WERI-Rb-1 (cell line): ENCODE measurements at places on chromosomes 12 and 14.
A peak's percentile ranks its signal among the peaks of the same experiment; 100 is the strongest.

DNA sequence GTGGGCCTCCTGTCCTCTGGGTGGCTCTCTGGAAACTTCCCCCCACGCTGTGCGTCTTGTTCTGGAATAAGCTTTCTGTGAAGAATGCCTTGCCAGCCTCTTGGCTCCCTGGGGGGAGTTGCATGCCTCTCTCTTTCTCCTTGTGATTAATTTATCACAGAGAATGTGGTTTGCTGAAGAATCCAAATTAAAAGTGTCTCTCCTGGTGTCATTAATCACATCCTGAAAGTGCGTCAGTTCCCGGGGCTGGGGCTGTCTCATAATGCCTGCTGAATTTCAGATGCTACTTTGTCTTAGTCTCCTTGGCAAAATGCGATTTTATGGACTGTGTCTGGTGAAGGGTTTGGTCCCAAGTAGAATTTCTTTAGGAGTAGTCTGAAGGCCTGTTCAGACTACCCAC lies 787.7 kb upstream of the TMEM132C start:
- DNase-seq = no peak

- DNase-seq = no peak
These were observed 22.8 kb upstream of the TMTC2 start for GRCh38 chr12:82663893-82664292.

DNA sequence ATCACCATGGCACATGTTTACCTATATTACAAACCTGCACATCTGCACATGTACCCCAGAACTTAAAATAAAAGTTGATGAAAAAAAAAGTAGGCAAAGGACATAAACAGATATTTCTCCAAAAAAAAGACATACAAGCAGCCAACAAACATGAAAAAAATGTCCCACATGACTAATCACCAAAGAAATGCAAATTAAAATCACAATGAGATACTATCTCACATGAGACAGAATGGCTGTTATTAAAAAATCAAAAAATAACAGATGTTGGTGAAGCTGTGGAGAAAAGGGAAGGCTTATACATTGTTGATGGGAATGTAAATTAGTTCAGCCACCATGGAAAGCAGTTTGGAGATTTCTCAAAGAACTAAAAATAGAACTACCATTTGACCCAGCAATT lies 68.0 kb upstream of the FAR2 start:
- no peak for DNase-seq

- peak; percentile 62 for DNase-seq
These were observed 918.0 kb downstream of the AACS start for GRCh38 chr12:125983094-125983783.

DNA sequence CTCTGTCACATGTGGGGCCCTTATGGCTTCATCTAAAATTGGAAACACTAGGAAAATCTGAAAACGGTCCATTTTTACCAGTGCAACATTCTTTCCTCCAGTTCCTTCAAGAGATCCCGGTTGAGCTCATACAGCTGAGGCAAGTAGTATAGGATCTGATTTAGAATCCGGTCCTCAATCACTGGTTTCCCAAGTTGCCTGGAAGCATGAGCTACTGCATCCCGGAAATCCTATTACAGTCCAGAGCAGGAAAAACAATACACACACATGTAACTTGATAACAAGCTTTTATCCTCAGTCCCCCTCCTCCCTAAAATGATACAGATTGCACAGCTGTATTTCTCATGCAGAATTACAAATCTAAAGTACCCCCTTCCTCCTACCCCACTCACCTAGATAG lies 67.9 kb upstream of the NR2C1 start:
- DNase-seq = no peak

DNA sequence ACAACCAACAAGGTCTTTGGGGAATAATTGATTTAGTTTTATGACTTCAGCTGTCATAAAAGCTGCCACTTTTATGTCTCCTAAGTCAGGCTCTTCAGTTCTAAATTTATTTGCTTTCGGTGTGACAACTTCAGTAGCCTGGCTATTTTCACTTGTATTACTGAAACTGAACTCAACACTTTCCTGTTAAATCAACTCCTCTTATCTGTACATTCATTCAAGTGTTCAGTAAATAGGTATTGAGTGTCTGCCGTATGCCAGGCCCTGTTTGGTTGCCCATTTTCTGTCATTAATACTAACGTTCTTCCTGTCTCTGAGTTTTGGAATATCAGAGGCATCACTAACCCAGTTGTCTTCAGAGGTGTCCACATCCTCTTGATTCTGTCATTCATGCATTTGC lies 7.5 kb downstream of the UTP20 start:
- DNase-seq = no peak

- DNase-seq = peak; percentile 72
These were observed 54.4 kb upstream of the KCNA1 start for GRCh38 chr12:4855121-4855924.

DNA sequence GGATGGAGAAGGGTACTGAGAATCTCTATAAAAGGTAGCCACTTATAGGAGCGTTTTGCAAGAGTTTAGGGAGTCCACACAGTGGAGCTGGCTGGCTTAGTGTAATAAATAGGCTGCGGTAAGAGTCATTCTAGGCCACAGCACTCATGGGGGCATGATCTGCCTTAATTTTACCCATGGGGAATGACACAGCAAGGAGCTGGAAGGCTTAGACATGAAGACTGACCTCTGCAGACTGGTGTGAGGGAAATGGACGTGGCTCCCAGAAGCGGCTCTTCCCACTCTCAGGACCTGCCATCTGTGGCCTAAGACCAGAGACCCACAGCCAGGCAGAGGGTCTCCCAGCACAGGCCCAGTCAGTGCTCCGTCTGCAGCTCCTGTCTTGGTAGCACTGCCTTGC lies 173.3 kb downstream of the PPM1H start:
- no peak for DNase-seq

- DNase-seq = no peak
These were observed 31.8 kb upstream of the G2E3 start for GRCh38 chr14:30527196-30527595.

GRCh38 chr12:27291862-27292261 lies 40.8 kb upstream of the BMAL2 start:
- no peak for DNase-seq

GRCh38 chr12:54036620-54037359 lies 3.9 kb downstream of the HOXC5 start:
- DNase-seq = peak; percentile 59

DNA sequence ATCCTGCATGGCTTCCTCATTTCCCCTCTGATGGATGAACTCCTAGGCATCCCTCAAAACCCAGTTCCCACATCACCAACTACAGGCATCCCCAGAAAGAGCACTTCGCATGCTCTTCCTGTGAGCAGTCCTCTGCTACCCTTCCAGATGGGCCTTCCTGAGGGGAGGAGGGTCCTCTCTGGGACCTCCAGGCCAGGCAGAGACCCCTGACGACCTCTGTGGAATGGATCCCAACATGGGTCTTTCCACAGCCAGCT lies 1.9 kb downstream of the AKT1 start:
- DNase-seq = no peak

GRCh38 chr14:88245321-88245720 lies 77.7 kb downstream of the KCNK10 start:
- DNase-seq = no peak

- peak; percentile 50 for DNase-seq
These were observed 731 bp upstream of the PCNX4 start for GRCh38 chr14:60090864-60091519.

- DNase-seq = no peak
These were observed 401.4 kb downstream of the RPL10L start for GRCh38 chr14:46250113-46250703.

DNA sequence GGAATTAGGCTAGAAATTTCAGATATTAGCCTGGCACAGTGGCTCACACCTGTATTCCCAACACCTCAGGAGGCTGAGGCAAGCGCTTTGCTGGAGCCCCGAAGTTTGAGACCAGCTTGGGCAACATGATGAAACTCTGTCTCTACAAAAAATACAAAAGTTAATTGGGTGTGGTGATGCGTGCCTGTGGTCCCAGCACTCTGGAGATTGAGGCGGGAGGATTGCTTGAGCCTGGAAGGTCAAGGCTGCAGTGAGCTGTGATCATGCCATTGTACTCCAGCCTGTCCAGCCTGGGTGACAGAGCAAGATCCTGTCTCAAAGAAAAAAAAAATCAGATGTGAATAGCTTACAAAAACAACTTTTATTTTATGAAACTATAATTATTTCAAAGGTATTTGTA lies 15.1 kb downstream of the FRMD6 start:
- no peak for DNase-seq

DNA sequence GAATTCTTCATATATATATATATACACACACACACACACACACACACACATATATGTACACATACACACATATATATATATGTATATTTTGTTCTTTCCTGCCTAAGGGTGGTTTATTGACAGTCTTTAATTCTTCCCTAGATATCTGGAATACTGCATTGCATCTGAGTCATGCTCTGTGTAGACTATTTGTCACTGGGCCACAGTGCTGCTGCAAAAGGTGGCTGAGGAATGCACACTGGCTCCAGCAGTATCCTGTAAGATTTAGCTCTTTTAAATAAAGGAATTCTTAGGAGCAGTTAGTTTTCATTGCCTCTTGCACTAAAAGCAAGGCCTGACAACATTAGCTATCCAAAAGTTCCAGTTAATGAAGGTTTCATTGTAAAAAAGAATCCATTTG lies 200.9 kb downstream of the APAF1 start:
- DNase-seq = no peak

DNA sequence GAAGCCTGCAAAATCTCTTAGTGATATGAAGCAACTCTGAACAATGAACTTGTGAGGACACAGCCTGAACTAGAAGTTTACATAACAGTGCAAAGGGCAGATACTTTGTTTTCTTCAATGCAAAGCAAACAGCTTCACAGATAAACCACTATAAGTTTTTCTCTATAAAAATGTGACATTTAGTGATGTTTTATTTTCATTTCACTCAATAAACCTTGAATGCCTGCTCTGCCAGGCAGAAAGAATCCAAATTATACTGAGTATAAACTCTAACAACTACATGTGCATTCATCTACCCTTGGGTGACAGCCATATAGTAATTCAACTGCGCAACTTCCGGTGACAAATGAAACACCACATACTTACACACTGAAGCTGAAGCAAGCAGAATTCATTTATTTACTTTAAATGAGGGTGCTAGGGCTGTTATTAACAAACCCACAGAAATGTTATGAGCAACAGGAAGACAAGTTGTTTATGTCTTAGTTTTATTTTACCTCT lies 10.3 kb downstream of the DCP1B start:
- DNase-seq = no peak

DNA sequence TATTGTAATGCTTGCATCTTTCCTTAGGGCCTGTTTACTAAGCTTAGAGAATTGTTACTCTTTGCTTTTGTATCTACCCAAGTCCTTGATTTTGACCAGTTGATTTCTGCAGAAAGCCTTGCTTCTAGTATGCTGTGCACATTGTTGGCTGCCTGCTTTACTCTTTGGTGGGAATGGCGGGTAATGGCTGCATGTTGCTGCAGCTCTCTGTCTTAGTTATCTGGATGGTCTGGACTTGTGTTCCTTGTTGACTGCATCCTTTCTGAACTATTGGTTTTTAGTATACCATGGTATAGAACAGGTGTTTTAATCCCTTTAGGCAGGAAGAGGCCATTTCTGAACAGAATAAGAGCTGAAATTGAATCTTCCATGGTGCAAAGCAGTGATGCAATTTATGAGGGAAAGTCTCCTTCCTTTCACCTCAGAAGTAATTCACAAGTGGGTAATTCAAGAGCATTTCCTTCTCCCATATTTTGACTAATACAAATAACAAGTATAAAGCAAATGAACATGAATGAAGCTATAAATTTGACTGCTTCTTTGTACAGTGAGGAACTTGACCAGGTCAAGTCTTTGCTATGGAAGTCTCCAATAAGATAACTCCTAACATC lies 466.4 kb downstream of the NPAS3 start:
- no peak for DNase-seq

GRCh38 chr14:75048101-75048500 lies 3.2 kb downstream of the MLH3 start:
- no peak for DNase-seq

DNA sequence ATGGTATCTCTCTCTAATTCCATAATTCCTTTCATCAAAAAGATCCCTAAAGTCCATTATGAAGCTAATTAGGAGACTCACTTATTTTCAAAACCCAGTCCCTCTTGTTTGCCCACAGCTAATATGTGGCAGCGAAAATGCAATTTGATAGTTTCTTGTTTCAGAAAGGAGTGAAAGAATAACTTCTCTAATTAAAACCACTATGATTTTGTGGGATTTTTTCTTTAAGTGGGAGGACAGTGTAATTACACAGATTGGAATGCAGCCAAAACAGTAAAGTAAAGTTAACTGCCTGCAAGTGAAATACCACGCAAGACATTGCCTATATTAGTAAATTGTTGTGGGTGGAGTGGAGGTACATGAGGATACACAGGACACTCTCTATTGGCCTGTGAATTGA lies 50.0 kb downstream of the PTPRO start:
- no peak for DNase-seq

GRCh38 chr12:19432309-19433170 lies 6.8 kb upstream of the AEBP2 start:
- DNase-seq = no peak

DNA sequence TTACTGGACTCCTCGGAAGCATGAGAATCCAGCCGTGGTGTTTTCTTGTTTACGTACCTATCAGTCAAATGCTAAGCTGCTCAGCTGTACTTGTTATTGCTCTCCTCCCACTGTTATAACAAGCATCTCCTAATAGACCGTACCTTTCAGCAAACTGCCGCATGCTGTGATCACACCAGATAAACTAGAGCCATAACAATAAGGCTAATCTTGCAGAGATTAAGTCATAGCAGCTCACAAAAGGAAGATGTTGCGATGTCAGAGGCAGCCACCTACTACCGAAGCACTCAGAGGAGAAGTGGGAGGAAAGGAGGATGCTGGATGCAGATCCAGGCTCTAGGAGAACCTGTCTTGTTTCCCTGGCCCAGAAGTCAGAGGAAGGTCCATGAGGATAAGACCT lies 196.0 kb downstream of the GALC start:
- no peak for DNase-seq

DNA sequence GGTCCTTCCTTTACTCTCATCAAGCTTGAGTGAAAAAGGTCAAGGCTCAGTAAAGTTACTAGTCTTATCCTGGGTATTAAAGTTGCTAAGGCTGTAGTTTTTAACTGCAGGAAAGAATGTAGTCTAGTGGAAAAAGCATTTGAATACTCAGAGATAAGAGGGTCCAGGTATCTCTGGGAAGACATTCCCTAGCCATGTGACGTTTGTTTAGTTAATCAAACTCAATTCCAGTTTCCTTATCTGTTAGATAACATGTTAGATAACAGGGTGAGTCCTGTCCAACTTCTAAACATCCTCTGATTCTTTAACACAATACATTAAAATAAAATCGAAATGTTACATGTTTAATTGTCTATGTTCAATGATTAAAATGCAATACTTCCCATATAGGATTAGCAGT lies 720.7 kb upstream of the LMO3 start:
- DNase-seq = no peak
